ENCODE measurements at places on chromosomes 12 and 14.

DNA sequence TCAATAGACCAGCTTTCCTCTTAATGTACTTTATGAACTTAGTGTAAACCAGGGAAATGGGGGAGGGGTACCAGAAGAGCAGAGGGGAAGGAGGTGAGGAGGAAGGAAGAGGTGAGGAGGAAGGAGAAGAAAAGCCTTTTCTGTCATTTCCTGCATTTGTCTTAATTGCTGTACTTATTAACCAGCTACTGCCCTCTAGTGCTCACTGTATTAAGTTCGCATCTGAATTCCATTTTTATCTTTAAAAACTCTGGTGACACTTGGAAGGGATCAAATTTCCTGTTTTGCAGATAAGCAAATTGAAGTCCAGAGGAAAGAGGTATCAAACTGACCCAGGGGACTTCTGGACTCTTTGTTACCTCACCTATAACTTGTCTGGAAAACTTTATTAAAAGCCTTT is 22.2 kb downstream of the MANSC1 start:
- DNase-seq: peak; percentile 82

- DNase-seq: no peak
Observed at GRCh38 chr12:131196220-131196619, 242.5 kb downstream of the ADGRD1 start.

- no peak for DNase-seq
Observed at GRCh38 chr12:24900196-24900595, 48.7 kb downstream of the BCAT1 start.

DNA sequence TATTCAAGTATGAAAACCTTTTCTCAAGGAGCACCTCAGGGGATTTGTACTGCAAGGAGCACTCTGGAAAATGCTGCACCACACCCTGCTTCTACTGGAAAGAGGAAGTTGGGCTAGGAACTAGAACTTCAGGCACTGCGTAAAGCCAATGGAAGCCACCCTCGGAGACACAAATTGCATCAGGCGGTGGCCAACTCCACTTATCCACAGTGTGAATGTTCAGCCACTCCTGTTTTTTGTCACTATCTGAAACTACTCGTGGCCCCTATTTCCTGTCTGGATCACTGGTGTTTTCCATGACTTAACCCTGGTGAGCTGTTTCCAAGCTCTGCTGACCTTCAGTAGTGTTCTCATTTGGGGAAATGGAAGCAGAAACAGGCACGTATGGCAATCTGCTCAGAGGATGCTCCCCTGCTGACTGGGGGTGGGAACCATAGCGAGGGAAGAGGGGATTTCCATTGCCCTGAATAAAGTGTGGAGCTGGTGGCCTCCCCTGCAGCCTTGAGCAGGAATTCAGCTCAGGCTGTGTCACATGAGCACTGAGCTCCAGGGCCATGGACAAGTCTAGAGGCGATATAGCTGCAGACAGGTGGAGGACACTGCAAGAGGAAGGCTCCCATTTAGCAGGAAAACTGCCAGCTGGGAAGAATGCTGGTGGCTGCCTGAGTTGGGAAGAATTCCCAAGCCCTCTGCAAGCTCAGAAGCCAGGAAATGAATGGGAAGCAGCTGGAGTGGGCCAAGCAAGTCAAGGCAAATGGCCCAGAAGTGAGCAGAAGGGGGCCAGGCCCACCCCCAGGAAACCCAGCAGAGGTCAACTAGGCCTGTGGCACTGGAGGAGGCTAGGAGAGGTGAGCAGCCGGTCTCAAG is 50.5 kb upstream of the RAP1B start:
- DNase-seq: no peak

DNA sequence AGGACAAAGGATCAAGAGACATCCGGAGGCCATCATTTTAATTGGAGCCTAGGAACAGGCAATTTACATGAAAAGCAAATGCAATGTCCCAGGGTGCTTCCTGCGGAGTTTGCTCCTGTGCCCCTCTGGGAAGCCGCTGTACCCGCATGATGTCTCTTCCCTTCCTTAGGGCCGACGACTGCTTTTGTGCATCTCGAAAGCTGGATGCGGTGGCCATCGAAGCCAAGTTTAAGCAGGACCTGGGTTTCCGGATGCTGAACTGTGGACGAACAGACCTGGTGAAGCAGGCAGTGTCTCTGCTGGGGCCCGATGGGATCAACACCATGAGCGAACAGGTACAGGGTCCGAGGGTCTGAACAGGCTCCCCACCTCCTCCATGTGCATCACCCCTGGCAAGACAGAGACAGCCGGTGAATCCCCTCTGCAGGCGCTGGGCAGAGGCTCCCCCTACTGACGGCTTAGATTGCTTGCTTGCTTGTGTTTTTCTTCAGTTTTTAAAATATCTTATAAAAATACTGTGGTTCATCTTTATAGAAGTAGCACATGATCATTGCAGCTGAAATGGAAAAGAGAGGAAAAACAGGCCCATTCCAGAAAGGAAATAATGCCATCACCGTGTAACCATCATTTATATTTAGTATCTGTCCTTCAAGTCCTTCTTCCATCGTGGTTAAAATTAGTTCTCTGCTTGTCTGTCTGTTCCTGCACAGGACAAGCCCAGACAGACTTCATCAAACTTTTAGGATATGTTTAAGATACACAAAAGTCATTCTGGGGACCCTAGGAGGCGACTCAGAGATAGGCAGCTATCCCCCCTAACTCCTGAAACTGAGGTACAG is 75.4 kb upstream of the PWP1 start:
- no peak for DNase-seq

DNA sequence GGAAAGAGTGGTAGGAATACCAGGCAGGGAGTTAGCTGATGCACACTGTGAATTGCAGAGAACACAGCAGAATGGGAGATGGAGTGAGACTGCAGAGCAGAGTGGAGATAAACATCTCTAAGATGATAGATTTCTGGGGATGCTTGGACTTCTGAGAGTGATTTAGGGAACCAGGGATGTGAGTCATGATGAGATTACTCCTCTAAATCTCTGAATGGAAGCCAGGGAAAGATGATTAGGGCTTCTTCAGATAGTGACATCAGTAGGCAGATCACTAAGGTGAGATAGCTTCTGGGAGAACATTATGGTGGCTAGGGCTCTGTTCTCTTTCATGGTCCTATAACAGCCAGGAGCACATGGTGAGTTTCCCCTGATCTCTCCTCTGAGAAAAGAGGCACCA is 501.5 kb upstream of the USP15 start:
- DNase-seq: no peak

DNA sequence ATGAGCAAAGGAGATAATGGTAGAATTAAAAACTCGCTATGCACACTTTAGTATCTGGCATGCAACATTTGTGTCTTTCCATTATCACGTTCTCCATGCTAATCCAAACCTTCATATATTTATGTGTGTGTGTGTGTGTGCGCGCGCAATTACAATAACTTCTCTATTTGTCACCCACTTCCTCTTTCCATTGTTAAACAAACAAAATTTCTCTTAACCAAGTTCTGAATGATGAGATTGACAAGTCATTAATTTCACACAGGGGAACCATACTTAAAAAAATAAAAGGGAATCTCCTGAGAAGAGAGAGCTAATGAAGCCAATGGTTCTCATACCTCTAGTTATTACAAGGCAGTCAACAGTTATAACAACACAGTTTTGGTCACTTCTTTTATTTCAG is 575.9 kb upstream of the MDGA2 start:
- no peak for DNase-seq

DNA sequence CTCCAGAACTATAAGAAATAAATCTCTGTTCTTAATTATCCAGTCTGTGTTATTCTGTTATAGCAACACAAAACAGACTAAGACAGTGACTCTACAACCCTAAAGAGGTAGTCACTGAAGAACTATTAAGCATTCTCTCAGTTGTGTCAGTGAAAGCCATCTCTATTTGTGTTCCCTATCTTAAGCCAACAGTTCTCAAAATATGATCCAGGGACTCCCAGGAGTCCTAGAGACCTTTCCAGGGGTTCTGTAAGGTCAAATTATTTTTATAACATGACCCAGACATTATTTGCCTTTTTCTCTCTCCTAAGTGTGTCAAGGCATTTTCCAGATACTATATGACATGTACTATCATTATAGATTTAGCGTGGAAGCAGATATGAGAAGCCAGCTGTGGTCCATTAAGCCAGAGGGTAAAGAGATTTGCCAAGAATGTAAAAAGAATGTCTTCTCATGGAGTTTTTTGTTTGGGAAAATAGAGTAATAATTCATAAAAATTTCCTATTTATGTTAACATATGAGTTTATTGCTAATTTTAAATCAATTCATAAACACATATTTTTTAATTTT is 315.8 kb downstream of the RGS6 start:
- DNase-seq: no peak

GRCh38 chr14:74586681-74587362 is 25.2 kb downstream of the LTBP2 start:
- DNase-seq: no peak

DNA sequence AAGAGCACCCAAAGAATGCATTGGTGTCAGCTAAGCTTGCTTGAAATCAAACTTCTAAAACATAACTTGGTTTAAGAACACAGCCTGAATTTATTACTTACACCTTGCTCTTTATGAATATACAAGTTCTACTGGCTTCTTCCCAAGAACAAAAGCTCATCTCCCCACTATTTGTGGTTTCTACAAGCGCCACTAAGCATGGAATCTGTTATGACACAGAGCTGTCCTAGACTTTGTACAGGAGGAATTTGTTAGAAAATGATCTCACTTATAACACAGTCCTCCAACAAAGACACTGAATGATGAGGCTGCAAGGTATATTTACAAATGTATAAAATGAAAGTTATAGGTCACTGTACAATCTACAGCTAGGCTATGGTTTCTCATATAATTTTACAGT is 452.1 kb downstream of the BCAT1 start:
- DNase-seq: no peak

DNA sequence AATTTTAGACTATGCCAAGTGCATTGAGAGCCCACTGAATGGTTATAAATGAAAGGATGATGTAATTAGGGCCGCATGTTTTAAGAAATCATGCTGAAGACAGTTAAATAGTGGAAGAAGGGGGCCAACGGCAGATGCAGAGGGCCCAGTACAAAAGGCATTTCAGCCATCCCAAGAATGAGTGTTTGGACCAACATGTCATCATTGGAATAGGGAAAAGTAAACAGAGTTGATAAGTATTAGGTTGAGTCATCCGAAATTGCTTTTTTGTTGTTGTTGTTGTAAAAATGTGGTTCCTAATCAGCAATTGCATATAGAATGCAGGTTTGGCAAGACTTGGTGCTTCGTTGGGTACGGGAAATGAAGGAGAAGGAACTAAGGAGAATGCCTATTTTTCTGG is 29.5 kb downstream of the BMP4 start:
- DNase-seq: no peak

DNA sequence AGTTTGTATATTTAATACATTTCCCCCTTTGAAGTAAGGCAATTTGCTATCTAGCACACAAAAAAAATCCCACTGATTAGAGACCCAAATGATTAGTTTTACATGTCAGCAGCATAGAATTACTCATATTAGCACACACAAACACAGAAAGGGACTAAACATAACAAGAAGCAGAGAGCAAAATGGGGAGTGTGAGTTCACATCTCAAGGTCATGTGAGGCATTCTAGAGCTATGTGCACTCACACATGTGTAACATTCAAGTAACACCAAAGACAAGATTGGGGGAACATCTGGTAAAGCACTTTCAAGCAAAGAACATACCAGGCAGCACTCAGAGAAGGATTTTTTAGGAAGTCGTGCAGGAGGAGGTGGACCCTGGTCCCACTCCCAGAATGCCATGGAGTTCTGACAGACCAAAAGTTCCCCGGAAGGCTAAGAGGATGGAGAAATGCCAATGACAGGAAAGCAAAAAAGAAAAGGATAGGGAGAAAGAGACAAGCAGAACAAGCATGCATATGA is 105.8 kb upstream of the SINHCAF start:
- DNase-seq: no peak

GRCh38 chr12:123119808-123120207 is 31.1 kb downstream of the PITPNM2 start:
- no peak for DNase-seq

Data from pons (tissue), 1 donor.